ENCODE measurements at places on chromosomes 11 and 22.

- DNase-seq, result no peak
These were observed 10.9 kb upstream of the SC5D start for GRCh38 chr11:121281698-121282097.

DNA sequence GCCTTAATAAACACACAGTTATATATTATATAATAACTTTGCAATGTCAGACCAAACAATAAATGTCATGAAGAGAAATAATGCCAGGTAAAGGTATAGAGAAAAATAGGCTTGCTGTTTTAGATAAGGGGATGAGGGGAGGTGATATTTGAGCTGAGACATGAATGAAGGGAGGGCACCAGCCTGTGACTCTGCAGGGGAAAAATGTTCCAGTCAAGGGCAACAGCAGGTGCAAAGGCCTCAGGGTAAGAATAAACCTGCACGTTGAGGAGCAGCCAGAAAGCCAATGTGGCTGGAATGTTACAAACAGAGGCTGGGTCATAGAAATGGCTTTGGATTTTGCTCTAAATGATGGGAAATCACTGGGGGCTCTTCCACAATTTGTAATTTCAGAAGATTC is 519.6 kb downstream of the SOX6 start:
- no peak for DNase-seq

DNA sequence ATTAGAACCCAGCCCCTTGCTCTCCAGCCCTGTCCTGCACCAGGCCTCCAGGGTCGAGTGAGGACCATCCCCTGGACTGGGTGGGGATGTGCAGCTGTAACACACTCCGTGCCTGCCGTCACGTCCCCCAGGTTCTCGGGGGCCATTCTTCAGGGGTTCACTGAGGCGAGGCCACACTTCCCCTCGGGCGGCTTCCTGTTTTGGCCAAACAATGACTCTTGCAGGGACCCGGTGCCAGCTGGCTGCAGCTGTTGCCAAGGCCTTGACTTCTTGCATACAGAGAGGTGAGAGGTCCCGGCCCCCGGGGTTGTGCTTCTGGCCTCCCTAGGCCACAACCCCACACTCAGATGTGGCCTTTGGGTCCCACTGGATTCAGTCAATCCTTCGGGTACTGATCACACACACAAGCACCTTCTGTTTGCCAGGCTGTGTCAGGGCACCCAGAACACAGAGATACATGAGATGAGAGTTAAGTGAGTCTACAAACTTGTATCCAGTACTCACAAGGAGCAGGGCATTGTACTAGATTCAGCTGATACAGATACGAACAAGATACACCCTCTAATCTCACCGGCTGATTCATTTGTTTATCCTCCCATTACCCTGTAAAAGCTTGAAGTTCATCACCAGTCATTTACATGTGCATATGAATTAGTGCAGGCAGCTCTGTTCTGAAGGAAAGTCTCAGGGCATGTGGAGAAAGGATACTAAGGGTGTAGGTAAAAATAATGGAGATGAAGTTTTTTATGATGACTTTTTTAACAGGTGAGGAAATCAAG is 32.9 kb downstream of the LRRC32 start:
- DNase-seq, result no peak

GRCh38 chr22:29145321-29146072 is 60.2 kb upstream of the EMID1 start:
- no peak for DNase-seq

GRCh38 chr11:86885311-86885710 is 69.9 kb downstream of the FZD4 start:
- no peak for DNase-seq
